ENCODE measurements at places on chromosomes 5 and 9. TPM values are rescaled to one million over a fixed set of nuclear protein-coding genes. Genes with fewer than 3 reads are reported as not detected.

DNA sequence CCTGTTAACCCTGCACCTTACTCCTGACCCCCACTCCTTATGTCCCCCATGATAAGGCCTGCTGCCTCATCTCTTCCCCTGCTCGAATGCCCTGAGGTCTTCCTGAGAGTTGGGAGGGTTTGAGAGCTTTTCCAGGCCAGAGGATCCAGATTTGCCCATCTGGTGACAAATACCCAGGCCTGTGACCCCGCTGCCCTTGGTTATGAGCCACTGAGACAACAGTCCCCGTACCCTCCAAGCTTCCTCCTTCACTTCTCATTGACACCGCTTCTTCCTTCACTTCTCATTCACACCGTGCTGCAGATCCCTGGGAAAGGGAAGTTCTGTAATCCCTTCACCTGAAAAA lies 593 bp downstream of the GM2A start:
- no peak for DNase-seq

- DNase-seq, result no peak
Observed at GRCh38 chr5:44740660-44741059, 68.1 kb upstream of the MRPS30 start.

IER5L gene
- 2.8 TPM for total RNA-seq

TAF11L10 gene
- not detected for total RNA-seq

DNA sequence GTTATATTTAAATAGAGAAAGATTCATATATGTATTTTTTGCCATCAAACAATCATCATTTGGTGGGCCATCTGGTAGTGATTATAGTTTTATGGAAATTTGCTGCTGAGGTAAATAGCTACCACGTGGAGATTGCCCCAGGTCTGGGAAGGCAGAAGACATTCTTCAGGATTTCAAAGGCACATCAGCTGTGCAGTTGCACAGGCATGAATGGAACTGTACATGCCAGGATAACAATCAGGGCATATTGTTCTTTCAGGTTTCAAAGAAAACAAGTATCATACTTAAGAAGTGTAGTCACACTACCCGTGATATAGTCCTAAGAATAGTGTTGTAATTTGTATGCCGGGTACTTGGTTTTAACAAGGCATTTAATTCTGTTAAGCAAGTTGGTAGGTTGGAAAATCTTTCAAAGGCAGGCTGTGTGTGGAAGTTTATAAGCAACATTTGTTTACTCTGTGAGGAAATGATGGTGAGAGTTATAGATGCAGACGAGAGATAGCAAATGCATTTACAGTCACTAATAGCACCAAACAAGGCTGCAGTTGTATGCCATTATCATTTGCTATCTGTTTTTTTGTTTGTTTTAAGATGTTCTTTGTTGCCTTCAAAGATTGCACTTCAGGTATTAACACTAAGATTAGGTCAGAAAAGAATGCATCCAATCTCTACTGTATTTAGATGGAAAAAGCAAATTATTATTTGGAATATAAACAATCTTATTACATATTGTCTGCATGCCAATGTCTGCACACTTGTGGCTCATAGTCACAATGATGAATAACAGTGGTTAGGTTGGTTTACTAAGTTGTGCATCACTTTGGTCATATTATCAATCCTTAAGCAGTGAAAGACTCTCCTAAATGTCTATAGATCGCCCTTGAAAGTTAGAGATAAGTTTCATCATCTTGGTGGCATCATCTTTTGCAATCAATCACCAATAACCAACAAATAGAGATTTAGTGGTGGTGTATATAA lies 55.3 kb downstream of the RPS23 start:
- DNase-seq, result no peak

GRCh38 chr5:14552017-14552416 lies 29.6 kb upstream of the OTULINL start:
- no peak for DNase-seq

DNA sequence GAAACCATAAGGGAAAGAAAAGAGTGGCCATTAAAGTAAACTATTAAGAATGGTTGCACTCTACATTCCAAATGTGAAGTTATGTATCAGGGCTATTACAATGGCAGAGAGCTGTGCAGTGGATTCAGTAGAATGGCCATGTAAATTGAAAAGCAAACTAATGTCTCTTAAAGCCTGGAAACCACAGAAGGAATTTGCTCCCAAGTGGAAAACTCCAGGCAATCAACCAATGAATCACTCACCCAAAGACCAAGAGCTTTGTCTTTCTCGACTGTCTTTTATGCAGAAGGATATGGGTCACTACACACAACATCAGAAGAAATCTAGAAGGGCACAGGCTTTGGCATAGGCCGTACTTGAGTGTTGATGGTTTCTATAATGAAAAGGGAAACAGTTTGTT lies 114.9 kb downstream of the TLE1 start:
- no peak for DNase-seq

- DNase-seq, result no peak
Observed at GRCh38 chr9:115422932-115423440, 305.0 kb upstream of the TNC start.

GRCh38 chr5:82362636-82363035 lies 84.5 kb upstream of the RPS23 start:
- no peak for DNase-seq

DNA sequence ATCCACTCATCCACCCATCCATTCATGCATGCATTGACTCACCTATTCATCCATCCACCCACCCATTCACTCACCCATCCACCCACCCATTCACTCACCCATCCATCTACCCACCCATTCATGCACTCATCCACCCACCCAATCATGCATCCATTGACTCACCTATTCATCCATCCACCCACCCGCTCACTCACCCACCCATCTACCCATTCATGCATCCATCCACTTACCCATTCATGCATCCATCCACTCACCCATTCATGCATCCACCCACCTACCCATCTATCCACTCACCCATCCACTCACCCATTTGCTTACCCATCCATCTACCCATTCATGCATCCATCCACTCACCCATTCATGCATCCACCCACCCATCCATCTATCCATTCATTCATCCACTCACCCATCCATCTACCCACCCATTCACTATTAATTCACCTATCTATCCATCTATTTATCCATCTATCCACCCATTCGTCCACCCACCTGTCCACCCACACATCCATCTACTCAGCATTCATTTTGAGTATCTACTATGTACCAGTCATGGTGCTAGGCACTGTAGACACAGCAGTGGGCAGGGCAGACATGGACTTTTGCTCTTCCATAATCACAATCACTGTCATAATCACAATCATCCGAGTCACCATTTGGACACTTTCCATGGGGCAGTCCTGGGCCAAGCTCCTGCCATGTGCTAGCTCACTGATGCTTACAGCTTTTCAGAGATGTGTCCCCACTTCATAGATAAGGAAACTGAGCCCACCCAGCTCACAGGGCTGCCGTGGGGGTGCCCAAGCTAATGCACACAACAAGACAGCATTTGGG lies 34.4 kb downstream of the HMCN2 start:
- no peak for DNase-seq

GRCh38 chr9:106869028-106869427 lies 6.1 kb downstream of the ZNF462 start:
- no peak for DNase-seq

- DNase-seq, result no peak
Observed at GRCh38 chr9:116334546-116335150, 181.1 kb downstream of the PAPPA start.

DNA sequence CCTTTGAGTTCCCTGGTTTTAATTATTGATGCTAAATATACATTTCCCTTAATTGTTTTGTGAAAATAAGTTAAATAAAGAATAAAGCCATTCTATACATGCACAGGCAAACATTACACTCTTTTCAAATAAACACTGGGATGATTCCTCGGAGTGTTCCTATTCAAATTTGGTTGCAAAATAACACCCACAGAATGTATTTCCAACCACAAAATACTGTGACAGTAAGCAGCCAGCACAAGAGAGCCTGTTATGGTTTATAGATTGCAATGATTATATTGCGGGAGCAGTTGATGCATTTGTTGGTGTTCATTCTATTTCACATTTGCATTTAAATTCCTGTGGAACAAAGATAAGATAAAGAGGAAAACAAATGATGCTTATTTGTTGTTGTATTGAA lies 632.6 kb upstream of the WWC1 start:
- DNase-seq, result no peak

PDGFRB gene
- not detected for total RNA-seq

Measured in activated CD4-positive, alpha-beta T cell treated with anti-CD3 and anti-CD28 coated beads for 36 hours (primary cell).